Cerebellar nuclear complex (tissue), 1 donor: ENCODE measurements at places on chromosomes 7 and 10.

GRCh38 chr10:36559412-36560400 lies 565.7 kb upstream of the ANKRD30A start:
- DNase-seq: no peak

DNA sequence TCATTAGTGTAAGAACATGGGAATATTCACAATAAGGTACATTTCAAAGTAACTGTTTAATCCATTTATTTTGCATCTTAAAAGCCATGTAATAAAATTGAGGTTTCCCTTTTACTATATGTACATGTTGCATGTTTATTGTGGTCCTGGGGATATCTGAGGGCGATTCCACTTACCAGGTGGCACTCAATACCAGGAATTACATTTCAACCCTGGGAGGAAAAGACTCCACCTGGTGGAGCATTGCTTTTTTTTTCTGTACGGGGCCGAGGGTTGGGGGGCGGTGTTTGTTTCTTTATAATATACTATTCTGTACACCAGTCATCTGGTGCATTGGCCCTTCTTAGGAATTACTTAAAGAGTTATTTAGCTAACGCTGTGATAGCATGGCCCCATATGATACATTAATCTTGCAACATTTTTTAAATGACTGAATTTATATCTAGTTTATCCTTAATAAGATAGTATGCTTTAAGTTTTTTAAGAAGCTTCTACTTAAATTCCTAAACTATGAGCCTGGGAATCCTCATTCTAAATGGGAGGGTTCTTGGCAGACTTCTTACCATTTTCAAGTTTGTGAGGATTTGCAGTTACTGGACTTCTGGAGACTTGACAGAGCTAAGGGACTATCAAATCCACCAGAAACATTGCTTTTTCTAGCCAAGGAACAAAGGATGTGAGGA lies 7.2 kb upstream of the HGF start:
- no peak for DNase-seq

DNA sequence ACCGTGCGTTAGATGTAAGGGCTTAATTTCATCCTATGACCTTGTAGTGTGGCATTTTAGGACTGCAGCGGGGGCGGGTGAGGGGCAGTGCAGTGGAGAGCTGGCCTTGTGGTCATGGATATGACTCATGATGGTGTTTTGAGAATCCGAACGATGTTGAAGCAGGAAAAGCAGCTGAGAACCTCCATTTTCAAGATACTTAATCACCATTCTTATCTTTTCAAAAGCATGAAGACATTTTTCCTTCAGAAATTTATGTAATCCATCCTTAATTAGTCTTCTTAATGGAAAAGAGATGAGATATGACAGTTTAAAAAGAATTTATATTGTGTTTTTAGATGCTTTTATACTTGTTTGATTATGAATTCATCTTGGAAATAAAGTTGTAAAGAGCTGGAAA lies 9.6 kb downstream of the ATP5F1C start:
- DNase-seq: no peak

GRCh38 chr10:91424016-91424415 lies 13.9 kb downstream of the HECTD2 start:
- DNase-seq: no peak

DNA sequence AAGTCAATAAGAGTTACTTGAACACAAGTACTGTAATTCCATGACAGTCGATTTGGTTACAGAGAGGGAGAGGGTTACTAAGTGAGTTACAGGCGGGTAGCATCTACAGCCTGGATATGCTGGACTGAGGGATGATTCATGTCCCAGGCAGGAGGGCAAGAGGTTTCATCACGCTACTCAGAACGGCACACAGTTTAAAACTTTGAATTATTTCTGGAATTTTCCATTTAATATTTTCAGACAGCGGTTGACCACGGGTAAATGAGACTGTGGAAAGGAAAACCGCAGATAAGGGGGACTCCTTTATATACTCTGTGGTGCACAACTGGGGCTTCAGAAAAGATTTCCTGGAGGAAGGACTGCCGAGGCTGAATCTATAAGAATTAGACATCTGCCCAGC lies 25.7 kb upstream of the LRRC4 start:
- no peak for DNase-seq

DNA sequence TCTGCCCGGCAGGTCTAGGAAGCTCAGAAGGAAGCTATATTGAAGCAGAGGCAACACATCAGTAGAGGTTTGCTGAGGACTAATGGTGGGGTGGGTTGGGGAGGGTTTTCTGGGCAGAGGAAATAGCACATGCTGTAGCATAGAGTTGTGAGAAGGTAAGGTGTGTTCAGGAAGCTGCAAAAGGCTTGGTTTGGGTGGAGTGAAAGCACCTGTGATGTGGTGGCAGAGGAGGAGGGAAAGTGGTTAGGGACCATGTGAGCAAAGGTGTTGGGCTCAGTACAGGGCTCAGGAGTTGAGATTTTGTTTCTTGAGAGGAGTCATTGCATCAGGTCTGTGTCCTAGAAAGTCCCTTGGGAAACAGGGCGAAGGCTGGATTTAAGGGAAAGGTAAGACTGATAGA lies 294.6 kb downstream of the SORCS3 start:
- no peak for DNase-seq

GRCh38 chr7:48321319-48322010 lies 150.2 kb downstream of the ABCA13 start:
- no peak for DNase-seq

- no peak for DNase-seq
These were observed 21.5 kb upstream of the OGDHL start for GRCh38 chr10:49783645-49784044.

DNA sequence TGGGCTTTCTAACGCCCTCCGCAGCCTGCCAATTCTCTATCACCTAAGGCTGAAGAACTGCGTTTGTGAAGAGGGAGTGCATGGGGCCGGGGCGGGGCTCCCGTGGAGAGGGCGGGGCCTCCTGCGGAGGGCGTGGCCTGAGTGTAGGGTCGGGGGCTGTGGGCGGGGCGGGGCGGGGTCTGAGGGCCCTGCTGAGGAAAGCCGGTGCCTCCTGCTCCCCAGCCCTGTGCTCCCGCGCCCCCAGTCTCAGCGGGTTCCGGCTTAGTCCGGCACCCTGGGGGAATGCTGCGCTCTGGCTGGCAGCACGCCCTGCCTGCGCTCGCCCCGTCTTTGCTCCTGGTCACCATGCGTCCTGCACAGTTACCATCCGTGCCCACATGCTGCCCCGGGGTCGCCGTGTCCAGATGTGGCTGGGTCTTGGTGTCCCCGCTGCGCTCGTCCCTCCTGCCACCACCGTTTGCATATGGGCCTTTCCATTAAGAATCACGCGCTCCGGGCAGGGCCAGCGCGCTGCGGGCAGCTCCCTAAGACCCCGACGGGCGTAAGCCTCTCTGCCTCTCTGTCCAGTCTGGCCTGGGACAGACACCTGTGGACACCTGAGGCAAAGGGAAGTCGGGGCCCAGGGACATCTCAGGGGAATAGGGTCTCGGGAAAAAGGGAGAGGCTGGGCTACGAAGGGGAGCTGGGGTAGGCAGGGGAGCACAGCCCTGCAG lies 144.0 kb upstream of the RET start:
- DNase-seq: no peak

GRCh38 chr7:77479536-77480088 lies 57.5 kb upstream of the PTPN12 start:
- DNase-seq: no peak

DNA sequence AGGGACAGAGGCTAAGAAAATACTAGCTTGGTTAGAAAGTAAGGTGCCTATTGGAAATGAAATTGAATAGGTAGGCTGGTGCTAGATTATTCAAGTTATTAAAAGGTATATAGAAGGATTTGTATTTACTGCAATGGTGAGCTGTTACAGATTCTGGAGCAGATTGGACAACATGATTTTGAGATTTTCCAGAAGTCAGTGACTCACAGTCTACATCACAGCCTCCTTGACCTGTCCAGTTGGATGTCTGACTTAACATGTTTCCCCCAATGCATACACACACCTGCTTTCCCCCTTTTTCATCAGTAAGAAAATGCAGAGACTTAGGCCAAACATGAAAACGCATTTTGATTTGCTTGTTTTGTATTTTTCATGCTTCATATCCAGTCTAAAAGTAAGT lies 33.4 kb downstream of the STARD3NL start:
- no peak for DNase-seq

GRCh38 chr10:3010816-3011460 lies 56.4 kb upstream of the PFKP start:
- no peak for DNase-seq

DNA sequence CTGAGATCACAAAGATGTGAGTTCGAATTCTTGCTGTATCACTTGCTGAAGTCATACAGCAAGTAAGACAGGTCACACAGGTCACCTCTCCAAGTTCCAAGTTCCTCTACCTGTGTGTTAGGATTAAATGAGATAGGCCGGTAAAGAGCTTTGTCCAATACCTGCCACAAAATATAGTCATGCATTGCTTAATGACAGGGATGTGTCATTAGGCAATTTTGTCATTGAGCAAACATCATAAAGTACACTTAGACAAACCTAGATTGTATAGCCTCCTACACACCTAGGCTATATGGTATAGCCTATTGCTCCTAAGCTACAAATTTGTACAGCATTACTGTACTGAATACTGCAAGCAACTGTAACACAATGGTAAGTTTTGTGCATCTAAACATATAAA lies 469.4 kb downstream of the KCNMA1 start:
- DNase-seq: no peak

- no peak for DNase-seq
These were observed 59.8 kb downstream of the DNAJC1 start for GRCh38 chr10:21943633-21944265.
